Karpas-422 (cell line): ENCODE measurements at places on chromosomes 11 and 22.

- no peak for DNase-seq
Observed at GRCh38 chr11:12420706-12421105, 43.3 kb downstream of the PARVA start.

GRCh38 chr11:107819361-107820014 lies 39.1 kb downstream of the SLC35F2 start:
- DNase-seq, result no peak

GRCh38 chr11:116503216-116504160 lies 269.3 kb downstream of the BUD13 start:
- DNase-seq, result no peak

- peak; percentile 93 for DNase-seq
Observed at GRCh38 chr11:48109046-48109666, 107.5 kb upstream of the OR4B1 start.

DNA sequence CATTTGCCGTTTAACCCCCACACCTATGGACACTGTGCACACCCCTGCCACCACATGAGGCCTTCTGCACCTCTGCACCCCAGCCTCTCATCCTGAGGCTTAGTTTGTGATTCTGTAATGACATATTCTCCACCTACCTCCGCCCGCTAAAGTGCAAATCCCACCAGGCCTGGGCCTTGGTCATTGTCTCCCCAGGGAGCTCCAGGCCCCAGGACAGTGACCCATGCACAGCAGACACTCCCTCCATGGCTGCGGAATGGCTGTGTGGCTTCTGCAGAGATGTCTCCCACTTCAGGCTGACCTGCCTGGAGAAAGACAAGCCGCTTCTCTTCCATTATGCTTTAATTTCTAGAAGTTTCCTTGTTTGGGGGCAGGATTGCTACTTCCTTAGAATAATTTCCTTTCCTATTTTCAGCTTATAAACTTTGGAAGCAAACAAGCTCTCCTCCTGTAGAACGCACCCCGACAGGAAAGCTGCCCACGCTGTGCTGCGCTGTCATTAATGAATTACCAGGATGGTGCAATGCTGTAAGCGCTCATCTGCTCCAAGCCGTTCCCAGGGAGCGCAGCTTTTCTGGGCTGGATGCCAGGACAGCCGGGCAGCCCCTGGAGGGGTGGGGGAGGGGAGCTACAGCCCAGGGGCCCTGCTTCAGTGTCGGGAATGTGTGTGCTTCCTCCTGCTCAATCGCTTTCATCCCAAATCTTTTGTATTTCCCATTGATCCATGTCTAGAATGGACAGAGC lies 618.0 kb downstream of the BRD1 start:
- no peak for DNase-seq

DNA sequence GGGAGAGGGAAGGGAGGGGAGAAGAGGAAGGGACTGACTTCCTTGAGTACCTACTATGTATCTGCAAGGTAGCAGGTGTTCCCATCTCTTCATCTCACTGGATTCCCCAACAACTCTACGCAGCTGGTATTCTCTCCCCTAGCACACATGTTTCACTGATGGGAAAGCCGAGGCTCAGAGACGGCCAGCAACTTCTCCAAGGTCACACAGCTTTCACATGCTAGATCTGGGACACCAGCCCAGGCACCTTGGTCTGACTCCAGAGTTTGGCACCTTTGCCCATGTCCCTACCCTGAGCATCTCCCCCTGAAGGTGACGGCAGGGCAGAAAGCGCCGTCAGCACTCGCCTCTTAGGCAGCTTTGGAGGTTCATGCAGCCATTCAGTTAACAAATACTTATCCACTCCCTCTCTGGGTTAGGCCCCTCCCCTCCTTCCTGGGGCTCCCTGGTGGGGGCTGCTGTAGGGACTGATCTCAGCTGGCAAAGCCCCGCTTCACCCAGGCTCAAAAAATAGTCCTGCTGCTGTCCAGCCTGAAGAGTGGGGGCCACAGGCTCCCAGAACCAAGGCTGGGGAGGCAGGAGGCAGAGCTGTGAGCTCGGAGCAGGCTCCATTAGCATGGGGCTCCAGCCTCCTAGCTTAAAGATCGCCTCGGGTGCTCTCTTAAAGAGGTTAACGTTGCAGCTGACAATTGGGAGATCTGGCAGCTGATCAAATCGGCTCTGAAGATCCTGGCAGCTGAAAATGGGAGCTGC lies 79.4 kb downstream of the IGLL1 start:
- no peak for DNase-seq

DNA sequence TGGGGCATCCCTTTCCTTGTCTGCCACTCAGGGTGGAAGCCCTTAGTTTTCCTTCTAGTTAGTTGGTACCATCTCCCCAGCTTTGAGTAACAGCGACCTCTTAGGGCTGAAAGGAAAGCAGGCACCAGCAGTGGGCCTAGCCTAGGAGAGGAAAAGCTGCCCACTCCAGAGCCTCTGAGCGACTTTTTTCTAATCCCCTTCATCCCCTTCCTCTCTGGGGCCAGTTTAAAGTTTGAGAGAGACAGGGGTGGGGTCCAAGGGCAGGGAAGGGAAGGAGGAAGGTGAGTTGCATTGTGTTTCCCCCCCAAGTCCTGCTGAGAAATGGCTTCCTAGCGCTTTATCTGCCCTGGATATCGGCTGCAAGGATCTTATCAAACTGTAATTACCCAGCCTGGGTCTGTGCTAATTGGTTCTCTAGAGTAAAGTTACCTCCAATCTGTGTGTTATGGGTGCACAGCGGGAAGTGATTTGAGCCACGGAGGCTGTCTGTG lies 573.9 kb upstream of the CADM1 start:
- peak; percentile 57 for DNase-seq

DNA sequence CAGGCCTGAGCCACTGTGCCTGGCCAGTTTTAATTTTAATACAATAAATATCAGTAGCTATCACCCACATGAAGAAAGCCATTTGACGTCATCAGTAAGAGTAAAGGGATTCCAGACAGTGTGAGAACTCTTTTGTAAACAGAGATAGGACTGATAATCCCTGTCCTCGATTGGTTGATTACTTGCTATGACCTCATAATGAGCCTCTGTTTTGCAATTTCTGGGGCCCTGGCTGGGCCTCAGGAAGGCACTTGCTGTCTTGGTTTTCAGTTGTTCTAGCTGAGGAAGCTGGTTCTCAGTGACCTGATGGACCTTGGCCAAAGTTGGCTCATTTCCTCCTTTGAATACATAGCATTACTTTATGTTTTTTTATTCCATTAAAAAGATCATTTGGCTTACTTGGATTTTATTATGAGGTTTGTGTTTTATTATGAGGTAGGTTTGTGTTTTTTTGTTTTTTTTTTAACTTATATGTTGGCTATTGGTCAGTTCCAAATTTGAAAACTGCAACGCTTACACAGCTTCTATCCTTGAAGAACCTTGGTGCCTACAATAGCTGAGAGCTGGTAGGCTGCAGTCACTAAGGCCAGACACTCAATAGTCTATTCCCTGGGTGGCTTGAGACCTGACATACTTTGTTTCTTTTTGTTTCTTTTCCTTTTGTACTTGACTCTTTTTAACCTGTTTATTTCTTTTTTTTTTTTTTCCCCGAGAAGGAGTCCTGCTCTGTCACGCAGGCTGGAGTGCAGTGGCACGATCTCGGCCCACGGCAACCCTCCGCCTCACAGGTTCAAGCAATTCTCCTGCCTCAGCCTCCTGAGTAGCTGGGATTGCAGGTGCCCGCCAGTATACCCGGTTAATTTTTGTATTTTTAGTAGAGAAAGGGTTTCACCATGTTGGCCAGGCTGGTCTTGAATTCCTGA lies 20.0 kb downstream of the MARK2 start:
- DNase-seq, result no peak

DNA sequence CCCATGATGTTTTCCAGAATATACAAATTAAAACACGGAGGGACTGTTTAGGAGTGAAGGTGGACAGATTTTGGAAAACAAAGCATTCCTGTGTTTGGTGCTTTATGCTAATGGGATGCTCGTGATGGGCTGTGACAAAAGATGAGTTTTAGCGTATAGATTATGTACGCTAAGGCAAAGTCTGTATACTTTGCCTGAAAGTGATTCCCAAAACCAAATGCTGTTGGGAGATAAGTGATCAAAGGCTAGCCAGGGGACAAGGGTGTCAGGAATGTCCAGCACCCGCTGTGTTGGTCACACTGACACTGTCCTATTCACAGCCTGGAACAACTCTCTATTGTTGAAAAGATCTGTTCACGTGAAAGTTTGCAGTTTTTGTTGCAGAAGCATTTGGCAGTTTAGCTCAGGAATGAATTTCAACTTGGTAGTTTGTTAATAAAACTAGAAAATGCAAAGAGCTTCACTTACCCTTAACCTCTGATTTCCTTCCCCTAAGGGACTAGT lies 1.5 kb downstream of the JAM3 start:
- no peak for DNase-seq

DNA sequence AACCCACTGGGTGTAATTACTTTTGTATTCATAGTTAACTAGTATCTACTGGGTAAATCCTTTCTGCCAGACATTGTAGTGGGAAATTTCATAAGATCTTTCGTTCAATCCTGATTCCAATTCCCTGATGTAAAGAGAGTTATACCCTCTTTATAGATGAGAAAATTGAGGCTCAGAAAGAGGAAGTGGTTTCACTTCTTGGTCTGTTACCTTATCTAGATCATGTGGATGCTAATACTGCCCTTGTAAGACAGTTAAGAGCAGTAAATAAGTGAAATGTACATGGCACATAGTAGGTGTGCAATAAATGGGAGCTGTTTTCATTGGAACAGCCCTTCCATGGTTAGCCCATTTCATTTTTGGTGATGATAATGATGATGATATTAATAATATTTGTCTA lies 46.7 kb downstream of the TIMP3 start:
- DNase-seq, result no peak

DNA sequence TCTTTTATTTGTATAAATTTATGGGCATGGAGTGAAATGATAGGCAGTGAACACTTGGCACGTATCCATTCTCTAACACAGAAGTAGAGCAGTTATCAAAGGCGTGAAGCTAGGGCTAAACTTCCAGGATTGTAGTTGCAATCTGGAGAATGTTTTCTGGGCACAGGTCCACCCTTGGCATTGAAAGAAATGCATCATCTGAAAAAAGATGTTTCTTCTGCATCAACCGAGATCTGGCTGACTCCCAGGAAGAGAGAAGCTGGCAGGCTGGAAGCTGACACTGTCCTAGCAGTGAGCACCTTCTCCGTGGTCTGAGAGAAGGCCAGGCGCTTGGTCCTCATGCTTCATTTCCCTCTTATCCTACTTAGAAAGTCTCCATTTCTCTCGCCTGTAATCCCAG lies 600.0 kb downstream of the BRD1 start:
- no peak for DNase-seq

DNA sequence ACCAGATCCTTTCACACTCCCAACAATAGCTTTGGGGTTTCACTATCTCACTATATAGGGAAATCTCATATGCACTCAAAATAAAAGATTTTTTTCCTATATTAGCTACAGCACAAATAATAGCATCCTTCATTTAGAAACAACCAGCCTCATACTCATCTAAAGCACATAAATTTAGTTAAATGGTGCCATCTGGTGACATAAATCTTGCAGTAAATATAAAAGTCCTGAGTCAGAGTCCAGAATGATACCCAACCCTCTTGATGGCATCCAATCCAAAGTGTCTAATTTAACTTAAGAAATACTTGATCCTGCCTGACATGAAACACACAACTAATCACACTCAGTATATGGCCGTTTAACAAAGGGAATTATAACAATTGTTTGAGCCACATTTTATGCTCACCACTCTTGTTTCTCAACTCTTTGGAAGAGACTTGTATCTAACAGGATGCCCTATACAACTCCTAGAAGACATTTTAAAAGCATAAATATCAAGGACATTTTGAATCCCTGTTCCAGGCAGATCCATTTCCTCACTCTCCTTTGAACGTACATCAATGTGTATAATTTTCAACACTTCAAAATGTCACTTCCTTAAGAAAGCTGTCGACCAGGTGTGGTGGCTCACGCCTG lies 36.2 kb downstream of the DLG2 start:
- DNase-seq, result peak; percentile 84
